Muscle of leg (tissue), 16 donors: ENCODE measurements at places on chromosomes 16 and 17.

- no peak for DNase-seq
Measured at GRCh38 chr17:14214271-14214670, 22.4 kb downstream of the CDRT15 start.

GRCh38 chr16:27925612-27926011 is 137.9 kb downstream of the GSG1L start:
- DNase-seq, result no peak

DNA sequence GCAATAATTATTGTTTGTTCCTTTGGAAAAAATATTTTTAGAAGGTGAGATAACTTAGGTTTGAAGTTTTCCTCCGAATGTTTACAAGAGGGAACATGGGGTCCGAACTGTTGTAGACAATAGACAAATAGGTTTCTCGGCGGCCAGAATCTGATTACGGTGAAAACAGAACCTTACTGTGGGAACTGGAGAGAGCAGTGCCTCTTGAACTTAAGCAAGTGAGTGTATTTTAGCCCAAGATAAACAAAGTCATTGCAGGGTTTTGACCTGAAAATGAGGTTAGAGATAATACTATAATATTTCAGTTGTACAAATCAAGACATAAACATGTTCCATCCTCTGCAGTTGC is 134.7 kb downstream of the ABCA8 start:
- DNase-seq, result no peak

GRCh38 chr17:80603396-80603795 is 58.8 kb downstream of the RPTOR start:
- DNase-seq, result no peak

DNA sequence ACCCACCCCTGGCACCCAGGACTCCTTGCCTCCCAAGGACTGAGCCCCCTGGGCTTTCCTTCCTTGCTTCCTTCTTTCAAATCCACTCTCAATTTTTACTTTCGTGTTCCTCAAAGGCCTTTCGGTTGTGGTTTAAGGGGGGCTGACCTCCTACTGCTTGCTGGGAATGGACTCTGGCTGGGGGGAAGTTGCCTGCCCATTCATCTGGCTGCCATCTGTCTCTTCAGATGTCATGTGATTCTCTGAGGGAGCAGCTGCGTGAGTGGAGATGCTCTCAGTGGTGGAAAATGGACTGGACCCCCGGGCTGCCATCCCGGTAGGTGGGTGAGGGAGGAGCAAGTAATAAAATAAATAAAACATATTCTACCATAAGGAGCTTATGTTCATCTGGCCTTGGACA is 93.8 kb upstream of the RPRML start:
- DNase-seq, result peak; percentile 73

GRCh38 chr16:68093816-68094613 is 8.8 kb downstream of the NFATC3 start:
- DNase-seq, result no peak

- no peak for DNase-seq
Measured at GRCh38 chr16:27646806-27647205, 96.9 kb downstream of the KATNIP start.

DNA sequence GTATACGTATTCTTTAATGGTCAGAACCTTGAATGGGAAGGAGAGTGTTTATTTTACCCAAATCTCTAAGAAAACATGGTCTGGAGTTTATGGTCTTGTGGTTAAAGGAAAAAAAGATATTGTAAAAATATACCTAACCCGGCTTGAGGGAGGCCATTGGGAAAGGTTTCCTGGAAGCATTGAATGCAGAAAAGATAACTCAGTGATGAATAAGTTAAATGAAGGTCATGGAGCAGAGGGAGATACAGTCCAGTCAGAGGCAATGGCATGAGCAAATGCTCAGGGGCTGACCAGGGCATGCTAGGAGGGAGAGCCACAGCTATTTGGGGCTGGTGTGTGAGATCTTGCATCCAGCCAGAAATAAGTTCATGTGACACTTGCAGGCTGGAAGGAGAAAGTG is 430.4 kb upstream of the CDH5 start:
- no peak for DNase-seq

- DNase-seq, result no peak
Measured at GRCh38 chr16:8047736-8048135, 542.6 kb downstream of the TMEM114 start.

- no peak for DNase-seq
Measured at GRCh38 chr16:25403852-25404251, 146.2 kb upstream of the ZKSCAN2 start.

GRCh38 chr17:66737524-66737923 is 97.4 kb upstream of the CACNG5 start:
- DNase-seq, result peak; percentile 96

DNA sequence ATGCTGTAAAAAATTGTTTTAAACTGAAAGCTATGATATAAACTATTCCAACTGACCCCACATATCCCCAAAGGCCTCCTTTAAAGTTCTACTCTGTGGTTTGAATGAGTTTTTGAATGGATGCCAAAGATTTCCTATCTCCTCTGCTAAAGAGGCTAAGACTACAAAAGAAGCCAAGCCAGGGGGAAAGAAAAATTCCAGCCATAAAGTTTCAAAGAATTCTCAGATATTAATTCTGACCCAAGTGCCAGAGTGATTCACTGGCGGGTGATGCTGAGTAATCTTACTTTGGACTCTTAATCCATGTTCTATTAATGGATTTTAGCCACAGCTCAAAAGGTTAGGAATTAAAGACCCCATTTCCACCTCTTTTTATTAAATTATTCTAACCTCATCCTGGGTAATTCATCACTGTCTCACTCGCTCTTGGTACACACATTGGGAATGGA is 60.7 kb downstream of the HS3ST3A1 start:
- DNase-seq, result peak; percentile 82

DNA sequence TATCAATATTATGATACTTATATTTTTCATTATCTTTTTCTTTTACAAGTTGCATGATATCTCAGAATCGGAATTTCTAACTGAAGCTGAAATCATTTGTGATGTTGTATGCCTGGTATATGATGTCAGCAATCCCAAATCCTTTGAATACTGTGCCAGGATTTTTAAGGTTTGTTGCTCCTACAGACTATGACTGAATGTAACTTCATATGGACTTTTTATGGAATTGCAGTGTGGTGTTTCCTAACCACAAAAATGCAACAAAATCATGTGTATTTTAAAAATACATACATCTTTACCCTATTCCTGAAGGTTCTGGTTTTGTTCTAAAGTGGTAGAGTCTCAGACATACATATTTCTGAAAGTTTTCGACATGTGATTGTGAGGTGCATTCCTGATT is 58.8 kb upstream of the RHBDL3 start:
- no peak for DNase-seq

- DNase-seq, result peak; percentile 86
Measured at GRCh38 chr16:84836234-84836647, 16.5 kb downstream of the CRISPLD2 start.

- no peak for DNase-seq
Measured at GRCh38 chr17:78429618-78429995, 51.2 kb downstream of the PGS1 start.

- DNase-seq, result no peak
Measured at GRCh38 chr17:47822785-47823184, 1.2 kb upstream of the OSBPL7 start.

GRCh38 chr17:2449486-2449885 is 48.6 kb upstream of the MNT start:
- peak; percentile 35 for DNase-seq

- DNase-seq, result peak; percentile 8
Measured at GRCh38 chr17:19610879-19611278, 37.7 kb upstream of the ALDH3A2 start.

GRCh38 chr16:17289050-17289449 is 181.7 kb downstream of the XYLT1 start:
- no peak for DNase-seq

DNA sequence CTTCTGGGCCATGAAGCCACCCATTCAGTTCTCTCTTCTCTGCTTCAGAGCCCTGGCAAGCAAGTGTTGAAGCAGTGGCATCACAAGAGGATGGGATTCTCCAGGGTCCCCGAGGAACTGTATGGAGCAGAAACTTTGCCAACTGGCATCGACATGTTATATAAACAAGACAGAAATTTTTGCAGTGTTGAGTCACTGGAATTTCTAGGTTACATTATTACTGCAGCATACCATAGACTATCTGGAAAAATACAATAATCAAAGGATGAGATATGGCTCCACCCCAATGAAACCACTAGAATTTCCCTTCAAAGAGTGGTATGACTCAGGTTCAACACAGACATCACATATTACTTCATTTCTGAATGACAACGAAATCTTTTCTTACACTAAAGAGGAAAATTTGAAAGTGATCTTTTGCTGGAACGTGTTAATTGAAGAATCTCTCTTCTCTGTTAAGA is 343.0 kb upstream of the DYNLRB2 start:
- peak; percentile 79 for DNase-seq

GRCh38 chr17:50638966-50639713 is 4.5 kb downstream of the ABCC3 start:
- DNase-seq, result peak; percentile 79

DNA sequence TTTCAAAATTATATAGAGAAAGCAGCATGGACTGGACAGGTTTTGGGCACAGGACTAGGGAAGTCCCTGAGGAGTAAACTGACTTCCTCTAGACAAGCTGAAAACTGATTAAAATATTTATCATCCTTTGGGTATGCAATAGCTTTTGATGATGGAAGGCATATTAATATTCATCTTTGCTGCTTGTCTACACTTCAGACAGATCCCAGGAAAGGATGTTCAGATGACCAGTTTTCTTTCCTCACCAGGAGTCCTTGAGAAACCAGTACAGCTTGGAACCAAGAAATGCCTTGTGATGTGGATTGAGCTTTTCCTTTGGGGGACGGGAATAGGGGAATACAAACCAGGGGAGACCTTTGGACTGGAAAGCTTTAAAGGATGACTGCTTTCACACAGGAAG is 195.5 kb downstream of the FTO start:
- no peak for DNase-seq

DNA sequence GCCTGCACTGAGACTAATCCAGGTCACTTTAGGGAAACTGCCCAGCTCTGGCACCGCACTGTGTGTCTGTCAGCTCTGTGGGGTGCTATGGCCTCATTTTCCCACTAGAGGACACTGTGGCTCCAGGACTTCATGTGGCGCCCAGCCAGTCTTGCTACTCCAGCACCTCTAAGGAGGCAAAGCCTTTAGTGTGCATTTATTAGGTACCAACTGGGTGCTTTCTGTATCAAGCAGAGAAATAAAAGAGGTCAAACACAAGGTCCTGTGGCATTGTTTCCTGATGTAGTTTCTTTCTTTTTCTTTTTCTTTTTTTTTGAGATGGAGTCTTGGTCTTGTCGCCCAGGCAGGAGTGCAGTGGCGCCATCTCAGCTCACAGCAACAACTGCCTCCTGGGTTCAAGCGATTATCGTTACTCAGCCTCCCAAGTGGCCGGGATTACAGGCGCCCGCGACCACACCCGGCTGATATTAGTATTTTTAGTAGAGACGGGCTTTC is 12.5 kb upstream of the RHBDL3 start:
- DNase-seq, result peak; percentile 83

DNA sequence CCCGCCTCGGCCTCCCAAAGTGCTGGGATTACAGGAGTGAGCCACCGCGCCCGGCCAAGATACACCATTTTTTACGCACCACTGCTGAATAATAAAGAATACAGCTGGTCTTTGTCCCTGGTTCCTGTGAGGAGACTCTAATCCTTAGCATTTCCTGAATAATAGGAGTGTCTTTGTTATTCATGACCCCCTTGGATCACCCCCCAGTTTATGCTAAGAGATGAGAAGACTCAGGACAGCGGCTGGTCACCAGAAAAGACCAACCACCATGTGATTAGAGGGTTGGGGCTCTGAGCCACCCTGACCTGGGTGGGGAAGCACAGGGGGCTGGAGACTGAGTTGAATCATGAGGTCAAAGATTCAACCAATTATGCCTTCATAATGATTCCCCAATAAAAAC is 17.3 kb downstream of the PHLPP2 start:
- DNase-seq, result no peak

GRCh38 chr16:9047689-9048301 is 43.6 kb upstream of the HAPSTR1 start:
- DNase-seq, result peak; percentile 91

DNA sequence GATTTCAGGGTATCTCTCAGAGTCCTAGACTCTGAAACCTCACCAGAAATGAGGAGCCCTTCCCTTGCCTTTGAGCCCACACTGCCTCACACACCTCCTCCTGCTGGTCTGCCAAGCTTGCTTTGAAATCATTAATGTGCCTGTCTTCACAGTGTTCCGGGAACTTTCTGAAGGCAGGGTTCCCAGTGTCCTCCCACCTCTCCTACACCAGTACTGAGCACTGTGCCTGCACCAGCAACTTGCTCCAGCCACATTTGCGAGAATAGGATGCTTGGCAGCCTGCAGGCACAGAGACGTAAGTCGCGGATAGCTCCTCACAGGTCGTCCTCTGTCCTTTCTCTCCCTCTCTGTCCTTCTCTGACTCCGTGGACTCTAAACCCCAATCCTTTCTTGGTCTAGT is 408.4 kb upstream of the EEF2KMT start:
- DNase-seq, result no peak

GRCh38 chr16:68626557-68626956 is 18.6 kb upstream of the CDH3 start:
- DNase-seq, result no peak

DNA sequence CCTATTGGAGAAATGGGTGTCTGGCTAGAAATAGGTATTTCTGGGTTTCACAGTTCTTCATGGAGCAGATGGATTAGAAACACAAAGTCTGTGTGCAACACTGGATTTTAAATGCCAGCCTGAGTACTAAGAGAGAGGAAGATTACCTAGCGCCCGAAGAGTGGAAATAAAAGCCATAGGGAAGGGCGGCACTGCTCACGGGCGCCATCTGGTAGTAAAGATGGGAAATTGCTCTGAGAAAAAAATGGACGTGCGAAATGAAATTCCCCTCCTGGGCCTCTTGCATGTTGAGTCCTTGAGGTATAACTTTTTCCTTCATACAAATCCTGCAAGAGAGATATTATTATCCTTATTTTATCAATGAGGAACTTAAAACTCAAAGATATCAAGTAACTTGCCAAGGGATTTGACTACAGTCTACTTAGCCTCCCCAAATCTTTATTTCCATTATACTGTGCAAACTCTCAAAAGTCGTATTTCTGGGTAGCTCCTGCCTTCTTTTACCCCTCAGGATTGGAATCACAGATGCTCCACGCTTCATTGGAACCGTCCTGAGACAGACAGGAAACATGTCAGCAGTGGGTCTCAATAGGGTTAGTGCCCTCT is 72.8 kb downstream of the MMD start:
- DNase-seq, result peak; percentile 76

- no peak for DNase-seq
Measured at GRCh38 chr16:89183463-89183862, 11.9 kb downstream of the CDH15 start.

DNA sequence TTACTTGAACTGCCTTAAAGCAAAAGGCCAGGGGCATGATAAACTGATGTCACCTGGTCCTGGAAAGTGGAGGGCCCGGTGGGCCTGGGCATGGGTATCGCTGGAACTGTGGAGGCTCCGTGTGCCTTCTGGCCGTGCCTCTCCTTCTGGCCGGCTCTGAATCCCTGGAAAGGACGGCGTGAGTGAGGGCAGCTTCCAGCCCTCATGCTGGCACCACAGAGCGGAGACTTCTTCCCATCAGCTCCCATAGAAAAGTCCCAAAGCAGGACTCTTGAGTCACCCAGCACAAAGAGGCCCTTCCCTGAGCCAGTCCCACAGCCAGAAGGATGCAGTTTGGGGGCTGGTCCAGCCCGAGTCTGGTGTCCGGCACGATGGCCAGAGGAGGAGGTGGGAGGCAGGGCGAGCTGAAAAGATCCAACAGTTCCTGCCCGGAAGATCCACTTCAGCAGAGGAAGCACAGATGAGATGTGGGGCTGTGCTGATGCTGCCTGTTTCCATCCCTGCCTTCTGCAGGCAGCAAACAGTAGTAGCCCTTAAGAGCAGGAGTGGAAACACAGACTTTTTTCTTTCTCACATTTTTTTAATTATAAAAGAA is 7.8 kb downstream of the GAA start:
- no peak for DNase-seq

- DNase-seq, result no peak
Measured at GRCh38 chr17:6901086-6901485, 69.6 kb upstream of the TEKT1 start.
